Aorta (tissue), 5 donors: ENCODE measurements at places on chromosomes 1 and 21.

- DNase-seq = no peak
These were observed 12.6 kb downstream of the RSPO1 start for GRCh38 chr1:37622131-37622530.

DNA sequence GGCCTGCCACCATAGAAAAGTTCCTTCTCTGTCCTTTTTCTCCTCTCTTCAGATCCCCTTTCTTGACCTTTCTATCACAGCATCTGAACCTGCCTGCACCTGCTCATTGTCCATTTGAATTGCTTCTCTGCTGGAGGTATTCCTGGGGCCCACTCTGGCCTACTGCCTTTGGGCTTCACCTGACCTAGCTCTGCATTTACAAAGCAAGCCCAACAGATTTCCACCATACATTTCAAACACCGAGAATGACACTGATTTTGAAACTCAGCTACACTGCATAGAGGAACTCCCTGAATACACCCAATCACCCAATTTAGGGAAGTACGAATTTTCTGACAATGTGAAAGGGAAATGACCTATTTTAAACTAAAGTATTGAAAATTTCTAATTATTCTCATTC is 284.5 kb upstream of the USP25 start:
- no peak for DNase-seq

DNA sequence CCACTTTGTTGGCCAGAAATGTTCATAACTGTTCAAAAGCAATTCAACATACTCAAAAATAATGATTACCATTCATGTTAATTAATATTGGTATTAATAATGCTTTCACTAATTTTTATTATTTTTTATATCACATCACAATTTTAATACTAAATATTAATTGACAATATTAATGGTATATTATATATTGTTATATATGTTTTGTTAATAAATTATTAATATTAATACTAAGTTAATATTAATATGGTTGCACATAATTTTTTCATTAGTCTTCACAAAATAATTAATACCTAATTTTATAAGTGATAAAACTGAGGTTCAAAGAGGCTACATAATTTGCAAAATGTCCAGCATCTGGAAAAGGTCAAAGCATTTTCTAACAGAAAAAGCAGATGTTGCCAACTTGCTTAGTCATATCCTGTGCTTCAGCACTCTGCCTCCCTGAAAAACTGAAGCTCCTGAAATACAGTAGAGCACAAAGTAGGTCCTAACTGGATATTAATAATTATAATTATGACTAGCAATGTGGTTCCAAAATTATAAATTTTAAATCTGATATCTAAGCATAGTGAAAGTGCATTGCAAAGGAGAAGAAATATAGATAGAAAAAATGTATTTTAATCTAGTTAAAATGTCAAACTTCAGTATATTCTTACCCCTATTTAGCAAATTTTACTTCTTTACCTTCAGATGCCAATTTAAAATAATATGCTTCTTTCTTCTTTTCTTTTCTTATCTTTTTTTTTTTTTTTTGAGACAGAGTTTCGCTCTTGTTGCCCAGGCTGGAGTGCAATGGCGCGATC is 123.2 kb upstream of the TNFSF4 start:
- DNase-seq = no peak

- no peak for DNase-seq
These were observed 7.0 kb upstream of the GPR88 start for GRCh38 chr1:100530880-100531487.

DNA sequence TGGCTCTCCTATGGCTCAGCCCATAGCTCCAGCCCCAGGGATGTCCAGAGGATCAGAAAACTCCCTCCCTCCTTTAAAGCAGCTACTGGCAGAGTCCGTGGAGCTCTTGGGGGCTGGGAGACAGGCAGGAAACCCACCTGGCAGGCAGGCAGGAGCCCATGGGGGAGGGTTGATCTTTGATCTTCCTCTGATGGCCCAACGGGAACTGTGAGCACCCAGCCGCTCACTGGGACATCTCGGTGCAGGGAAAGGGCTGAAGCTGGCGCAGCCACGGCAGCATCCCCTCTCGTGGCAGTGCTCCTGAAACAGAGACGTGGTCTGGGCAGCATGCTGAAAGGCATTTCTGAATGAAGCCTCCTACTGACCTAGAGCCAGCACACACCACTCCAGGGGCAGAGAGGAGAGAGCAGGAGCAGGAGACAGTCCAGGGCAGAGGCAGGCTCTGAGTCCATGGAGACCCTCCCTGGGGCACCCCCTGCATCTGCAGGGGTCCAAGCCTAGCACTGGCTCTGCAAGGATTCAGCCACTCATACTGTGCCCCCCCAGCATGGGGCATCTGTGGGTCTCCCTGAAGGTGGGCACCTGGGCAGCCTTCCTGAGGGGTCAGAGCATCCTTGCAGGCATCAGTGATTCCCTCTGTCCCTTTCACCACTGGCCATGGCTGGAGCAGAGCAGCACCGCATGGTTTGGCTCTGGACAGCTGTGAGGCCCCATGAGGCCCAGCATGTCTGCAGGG is 4.9 kb upstream of the SLX9 start:
- peak; percentile 35 for DNase-seq
